T-helper 22 cell (primary cell): ENCODE measurements at places on chromosomes 7 and 10.

DNA sequence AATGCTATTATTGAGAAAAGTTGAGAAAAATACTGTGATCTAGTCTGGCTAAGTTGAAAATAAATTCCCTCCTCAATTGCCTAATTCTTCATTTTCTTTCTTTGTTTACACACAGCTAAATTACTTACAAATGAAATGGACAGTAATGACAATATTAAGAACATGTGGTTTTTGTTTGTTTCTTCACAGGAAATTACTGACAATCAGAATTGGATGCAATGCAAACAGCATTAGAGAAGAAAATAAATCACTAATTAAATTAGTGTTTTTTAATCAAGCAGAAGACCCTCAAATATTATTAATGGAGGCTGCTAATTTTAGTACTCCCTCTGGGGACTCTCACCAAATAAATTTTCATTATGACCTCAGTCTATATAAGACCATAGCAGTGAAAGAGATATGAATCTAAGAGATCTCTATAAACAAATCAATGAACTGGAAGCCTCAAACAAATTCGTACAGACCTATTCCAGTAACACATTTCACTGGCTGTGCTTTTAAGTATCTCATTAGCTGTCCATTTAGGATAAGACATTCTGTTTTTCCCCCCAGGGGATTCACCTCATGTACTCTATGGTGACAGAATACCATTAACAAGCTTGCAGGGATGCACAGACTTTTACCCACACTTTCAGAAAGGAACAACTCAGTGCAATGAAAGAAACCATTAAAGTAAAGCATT, 202.0 kb upstream of the DGKB start:
- no peak for DNase-seq

DNA sequence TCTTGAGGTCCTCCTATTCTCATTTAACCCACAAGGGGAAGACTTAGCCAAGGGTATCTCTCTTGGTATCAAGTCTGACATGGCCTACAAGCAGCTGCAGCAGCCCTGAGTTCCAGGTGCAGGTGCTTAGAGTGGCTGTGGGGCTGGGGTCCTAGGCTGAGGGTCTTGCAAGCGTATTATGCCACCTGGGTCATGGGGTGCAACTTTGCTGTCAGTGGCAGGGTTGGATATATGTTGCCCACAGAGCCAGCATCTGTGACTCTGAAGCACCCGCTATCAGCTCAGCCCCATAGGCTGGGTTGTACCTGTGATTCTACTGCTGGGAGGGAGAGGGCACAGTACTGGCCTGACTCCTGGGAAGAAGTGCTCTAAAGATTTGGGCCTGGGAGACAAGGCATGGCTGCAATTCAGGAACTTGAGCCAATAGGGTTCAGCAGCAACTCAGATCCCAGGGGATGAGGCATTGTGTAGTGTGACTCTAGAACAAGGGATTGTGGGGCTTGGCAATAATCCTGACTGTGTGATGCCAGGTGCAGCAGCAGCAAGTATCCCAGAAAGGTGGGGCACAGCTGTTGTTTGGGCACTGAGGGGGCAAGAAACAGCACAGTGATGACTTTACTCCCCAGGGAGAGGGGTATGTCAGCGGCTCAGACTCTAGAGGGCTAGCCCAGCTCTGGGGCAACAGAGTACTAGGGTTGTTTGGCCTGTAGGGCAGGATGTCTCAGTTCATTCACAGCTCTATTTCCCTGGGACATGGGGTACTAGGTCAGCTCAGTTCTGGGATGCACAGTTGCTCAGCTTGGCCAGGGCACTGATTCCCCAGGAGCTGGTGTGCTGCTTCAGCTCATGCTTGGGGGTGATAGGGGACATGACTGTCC, 41.4 kb downstream of the NEURL1 start:
- DNase-seq = no peak

- DNase-seq = no peak
These were observed 79.8 kb upstream of the NME8 start for GRCh38 chr7:37768611-37769010.

DNA sequence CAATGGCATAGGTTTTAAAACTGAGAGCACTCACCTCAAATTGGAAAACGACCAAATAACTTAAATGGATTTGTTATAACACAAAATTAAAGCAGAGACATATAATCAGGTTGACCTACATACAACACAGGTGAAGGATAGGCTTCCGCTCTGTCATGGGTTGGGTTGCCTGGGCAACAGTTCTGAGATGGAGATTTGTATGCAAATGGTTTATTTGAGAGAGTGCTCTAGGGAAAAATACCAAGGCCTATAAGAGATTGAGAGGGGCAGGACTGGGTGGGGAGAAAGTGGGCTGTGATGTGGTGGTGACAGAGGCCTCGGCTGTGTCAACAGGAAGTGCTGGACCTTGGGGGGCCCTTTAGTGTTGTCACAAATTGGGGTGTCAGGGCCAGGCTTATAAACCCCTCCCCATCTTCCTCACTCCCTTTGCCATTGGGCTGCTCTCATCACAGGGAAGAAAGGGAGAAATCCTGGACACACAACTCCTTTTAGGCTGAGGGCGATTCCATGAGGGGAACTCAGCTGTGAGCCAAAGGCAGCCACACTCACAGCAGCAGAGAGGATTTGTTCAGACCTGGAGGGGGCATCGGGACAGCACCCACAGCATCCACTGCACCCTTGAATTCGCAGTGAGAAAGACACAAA, 105.4 kb upstream of the LYZL1 start:
- no peak for DNase-seq
